ENCODE measurements at places on chromosomes 16 and 17. TPM values are rescaled to one million over a fixed set of nuclear protein-coding genes. Genes with fewer than 3 reads are reported as not detected.

DNA sequence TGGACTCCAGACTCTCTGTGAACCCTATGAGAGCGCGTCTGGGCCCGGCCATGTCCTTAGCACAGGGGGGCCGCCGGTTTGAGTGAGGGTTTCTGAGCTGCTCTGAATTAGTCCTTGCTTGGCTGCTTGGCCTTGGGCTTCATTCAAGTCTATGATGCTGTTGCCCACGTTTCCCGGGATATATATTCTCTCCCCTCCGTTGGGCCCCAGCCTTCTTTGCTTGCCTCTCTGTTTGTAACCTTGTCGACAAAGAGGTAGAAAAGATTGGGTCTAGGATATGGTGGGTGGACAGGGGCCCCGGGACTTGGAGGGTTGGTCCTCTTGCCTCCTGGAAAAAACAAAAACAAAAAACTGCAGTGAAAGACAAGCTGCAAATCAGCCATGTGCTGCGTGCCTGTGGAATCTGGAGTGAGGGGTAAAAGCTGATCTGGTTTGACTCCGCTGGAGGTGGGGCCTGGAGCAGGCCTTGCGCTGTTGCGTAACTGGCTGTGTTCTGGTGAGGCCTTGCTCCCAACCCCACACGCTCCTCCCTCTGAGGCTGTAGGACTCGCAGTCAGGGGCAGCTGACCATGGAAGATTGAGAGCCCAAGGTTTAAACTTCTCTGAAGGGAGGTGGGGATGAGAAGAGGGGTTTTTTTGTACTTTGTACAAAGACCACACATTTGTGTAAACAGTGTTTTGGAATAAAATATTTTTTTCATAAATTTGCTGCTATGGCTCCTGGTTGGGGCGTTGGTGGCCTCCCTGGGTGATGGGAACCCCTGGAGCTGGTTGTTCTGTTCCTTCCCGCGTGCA is 23.1 kb downstream of the STAT5A start:
- DNase-seq = peak; percentile 94

GRCh38 chr16:86669937-86670749 is 91.8 kb downstream of the FOXL1 start:
- peak; percentile 81 for DNase-seq

DNA sequence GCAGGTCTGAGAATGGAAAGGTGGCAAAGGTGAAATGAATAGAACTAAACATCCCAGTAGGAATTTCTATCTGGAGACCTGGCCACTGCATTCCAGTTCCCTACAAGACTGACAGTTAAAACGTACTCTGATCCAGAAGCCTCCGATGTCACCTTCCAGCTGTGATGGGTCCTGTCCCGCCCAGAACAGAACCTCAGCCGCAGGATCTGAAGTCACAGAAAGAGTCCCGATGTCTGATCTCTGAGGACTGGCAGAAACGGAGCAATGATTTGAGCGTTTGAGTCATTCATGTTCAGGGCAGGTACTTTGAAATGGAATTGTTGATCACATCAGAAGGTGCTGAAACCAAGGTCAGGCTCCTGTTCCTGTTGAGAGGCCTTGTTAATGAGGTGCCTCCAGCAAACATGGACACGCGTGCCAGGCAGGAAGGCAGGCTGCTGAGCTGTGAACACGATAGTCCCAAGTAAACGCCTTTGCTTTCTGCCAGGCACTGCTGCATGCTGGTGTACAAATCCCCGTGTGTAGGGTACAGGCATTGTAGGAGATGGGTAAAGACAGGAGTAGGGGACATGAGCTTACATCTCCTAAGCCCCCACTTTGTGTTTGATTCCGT is 61.4 kb downstream of the VAT1L start:
- DNase-seq = no peak

- DNase-seq = peak; percentile 89
Measured at GRCh38 chr17:58112970-58113631, 29.9 kb downstream of the DYNLL2 start.

- peak; percentile 72 for DNase-seq
Measured at GRCh38 chr17:36934144-36934691, 3.1 kb upstream of the LHX1 start.

DNA sequence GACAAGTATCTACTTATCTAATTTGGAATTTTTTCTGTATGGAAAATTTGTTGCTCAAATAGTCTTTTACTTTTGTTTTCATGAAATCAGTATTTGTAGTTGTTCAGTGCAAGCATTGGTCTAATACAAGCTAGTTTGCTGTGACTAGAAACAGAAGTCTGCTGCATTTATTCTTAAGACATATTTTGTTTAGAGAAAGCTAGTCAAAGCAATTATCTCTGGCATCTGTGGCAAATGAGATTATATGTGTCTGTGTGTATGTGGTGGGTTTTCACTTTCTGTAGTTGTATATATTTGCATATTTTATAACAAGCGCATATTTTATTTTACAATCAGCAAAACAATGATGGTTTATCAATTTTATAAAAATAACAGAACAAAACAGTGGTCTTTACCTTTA is 96.0 kb upstream of the SIAH1 start:
- DNase-seq = no peak

DNA sequence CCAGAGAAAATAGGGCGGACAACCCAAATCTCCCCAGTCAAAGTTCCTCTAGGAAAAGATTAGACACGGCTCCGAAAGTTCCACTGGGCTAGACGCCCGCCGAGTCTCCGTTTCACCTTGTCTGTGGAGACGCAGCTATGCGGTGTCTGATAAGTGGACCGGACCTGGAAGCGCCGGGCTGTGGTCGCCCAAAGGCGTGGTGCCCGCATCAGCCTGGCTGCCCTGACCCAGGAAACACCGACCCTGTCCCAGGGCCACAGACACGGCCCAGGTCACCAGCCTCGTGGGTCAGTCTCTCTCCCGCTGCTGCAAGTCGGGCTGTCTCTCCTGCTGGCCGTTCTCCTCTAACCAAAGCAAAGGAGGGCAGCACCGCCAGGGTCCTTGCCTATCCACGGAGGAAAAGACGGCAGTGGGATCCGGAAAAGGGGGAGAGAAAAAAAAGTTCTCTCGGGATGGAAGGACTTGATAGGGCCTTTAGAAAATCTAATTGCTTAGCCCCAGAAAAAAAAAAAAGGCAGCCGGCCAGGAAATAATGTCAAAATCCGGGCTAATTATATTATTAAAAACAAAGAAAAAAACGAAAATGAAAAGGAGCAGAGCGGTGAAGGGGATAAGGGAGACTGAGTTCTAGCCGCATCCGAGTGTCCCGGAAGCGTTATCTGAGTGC is 13.9 kb upstream of the FOXF1 start:
- no peak for DNase-seq

DNA sequence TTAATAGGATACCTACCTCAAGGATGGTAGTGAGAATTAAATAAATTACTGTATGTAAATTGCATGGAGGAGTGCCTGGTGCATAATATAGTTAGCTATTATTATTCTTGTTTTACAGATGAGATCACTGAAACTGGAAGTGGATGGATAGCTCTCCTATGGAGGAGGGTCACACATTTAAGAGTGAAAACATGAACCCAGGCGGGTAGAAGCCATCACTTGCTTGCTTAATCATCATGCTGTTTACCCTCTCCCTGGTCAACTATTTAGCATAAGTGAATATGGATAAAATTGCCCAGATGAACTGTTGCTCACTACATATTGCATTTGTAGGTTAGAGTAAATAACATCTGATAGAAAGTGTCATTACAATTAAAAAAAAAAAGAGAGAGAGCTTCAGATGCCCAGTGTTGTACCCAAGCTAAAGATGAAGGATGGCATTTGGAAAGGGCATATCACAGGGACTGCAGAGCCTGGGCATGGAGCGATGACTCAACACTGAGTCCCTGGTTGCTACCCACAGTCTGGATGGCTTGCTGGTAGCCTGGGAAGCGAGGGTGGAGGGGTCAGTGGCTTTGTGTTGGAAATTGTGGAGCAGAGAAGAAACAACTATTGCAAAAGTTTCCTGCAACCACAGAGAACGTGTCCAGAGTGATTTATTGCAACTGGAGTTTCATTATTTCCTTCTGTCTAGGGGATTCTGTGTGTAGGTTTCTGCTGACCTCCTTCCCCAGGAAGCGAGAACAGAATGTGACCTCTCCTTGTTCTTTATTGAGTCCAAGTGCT is 414.4 kb downstream of the SHISA9 start:
- DNase-seq = no peak

- no peak for DNase-seq
Measured at GRCh38 chr17:41308918-41309359, at the start of gene KRTAP16-1. TSS of gene KRTAP16-1 (minus strand) at chr17:41309309. CDS start at chr17:41309253, 56 bp downstream.

GRCh38 chr16:57299009-57299718 is 14.7 kb upstream of the PLLP start:
- DNase-seq = peak; percentile 74

GRCh38 chr17:53722407-53722806 is 100.3 kb upstream of the KIF2B start:
- no peak for DNase-seq

GRCh38 chr16:817001-817906 is 16.7 kb upstream of the GNG13 start:
- no peak for DNase-seq

DNA sequence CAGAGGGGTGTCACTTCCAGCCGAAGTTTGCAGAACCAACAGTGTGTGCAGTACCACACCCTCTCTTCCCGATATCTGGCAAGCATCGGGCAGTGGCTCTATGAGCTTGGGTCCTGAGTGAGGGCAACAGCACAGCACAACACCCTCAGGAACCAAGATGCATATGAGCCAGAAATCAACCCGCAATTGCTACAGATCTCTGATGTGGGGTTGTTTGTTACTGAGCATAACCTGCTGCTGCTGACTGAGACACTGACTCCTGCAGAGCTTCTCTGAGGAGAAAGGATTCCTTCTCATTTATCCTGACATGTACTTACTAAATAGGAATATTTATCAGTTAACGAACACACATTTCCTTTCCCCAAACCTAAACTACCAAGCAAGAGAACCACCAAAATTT is 218.3 kb downstream of the RBFOX3 start:
- DNase-seq = no peak

- DNase-seq = no peak
Measured at GRCh38 chr16:82991966-82992675, 365.4 kb downstream of the CDH13 start.

- DNase-seq = no peak
Measured at GRCh38 chr17:50918933-50919296, 52.8 kb upstream of the TOB1 start.

- DNase-seq = no peak
Measured at GRCh38 chr17:78751447-78752161, 30.5 kb downstream of the CYTH1 start.

- DNase-seq = no peak
Measured at GRCh38 chr16:88417684-88418476, 35.1 kb downstream of the ZNF469 start.

GRCh38 chr17:71188811-71189492 is 931.9 kb upstream of the SOX9 start:
- no peak for DNase-seq

GRCh38 chr17:21104608-21105007 is 22.2 kb upstream of the DHRS7B start:
- DNase-seq = no peak

DNA sequence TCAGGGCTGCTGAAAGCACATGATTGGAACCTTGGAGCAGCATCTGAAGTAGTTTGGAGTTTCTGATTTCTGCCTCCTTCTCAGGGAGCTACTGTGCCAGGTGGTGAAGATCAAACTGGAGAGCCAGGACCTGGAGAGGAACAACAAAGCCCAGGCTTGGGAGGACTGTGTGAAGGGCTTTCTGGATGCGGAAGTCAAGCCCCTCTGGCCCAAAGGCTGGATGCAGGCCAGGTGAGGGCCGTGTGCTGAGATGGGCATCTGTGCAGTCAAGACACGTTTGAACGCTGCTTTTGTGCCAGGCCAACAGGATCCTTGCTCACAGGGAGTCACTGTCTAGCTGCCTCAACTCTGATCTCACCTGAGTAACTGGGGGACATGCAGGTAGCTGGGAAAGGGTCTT is 23.8 kb downstream of the UBN1 start:
- no peak for DNase-seq

- DNase-seq = peak; percentile 68
Measured at GRCh38 chr16:56190677-56191155, 573 bp upstream of the GNAO1 start.

DNA sequence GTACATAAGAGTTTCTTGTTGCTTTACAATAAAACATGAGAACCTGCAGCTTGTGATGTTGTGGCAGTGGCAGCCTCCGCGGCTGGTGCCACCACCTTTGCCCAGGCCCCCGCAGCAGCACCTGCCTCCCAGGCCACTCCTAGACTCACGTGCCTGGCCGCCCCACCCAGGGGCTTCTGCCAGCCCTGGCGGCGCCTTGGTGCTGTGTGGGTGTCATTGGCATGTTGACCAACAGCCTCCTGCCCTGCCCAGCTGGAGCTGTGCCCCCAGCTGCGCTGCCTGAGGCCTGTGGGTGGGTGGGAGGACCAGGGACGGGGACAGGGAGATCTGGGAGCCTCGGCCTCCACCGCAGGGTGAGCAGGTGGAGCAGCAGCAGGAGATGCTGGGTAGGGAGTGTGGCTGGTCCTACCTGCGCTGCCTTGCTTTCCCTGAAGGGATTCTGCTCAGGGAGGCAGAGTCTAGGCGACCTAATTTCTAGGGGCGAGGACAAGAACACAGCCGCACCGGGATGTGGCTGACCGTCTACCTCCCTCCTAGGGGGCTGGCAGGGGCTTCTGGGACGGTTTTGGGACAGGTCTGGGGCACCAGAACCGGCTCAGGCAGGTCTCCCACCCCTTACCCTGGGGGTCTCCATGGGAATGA is 428 bp upstream of the DNASE1L2 start:
- DNase-seq = no peak

DNA sequence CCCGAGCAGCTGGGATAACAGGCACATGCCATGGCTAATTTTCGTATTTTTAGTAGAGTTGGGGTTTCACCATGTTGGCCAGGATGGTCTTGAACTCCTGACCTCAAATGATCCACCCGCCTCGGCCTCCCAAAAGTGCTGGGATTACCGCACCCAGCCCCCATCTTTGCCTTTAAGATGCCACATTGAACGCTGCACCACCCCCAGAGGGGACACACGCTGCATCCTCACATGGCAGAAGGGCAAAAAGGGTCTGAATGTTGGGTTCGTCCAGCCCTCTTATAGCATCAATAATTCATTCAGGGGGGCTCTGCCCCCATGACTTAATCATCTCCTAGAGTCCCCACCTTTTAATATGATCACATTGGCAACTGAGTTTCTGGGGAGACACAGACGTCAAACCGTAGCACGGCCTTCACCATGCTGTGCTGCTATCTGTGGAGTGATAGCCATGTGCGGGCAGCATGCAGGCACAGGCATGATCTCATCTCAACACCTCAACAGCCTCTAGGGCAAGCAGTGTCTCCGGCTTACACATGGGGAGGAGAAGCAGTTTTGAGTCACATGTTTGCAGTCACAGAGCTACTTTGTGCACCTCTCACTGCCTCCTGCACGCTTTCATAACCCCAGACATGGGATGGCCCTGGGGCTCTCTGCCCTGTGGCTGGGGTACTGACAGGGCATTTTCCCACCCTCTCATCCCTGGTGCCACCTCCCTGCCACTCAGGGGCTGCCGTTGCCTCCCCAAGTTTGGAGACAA is 30.0 kb downstream of the IL21R start:
- peak; percentile 42 for DNase-seq

The GPT2 gene
- total RNA-seq = 5.1 TPM

The CORO6 gene
- total RNA-seq = 9.9 TPM

The PLEKHG4 gene
- total RNA-seq = 2.5 TPM

The RHBDL1 gene
- total RNA-seq = 1.3 TPM

The SLC5A2 gene
- 0.24 TPM for total RNA-seq

The CORO1A gene
- 38.4 TPM for total RNA-seq

Data from aorta (tissue), 5 donors.